ENCODE measurements at places on chromosomes 7 and 10.

DNA sequence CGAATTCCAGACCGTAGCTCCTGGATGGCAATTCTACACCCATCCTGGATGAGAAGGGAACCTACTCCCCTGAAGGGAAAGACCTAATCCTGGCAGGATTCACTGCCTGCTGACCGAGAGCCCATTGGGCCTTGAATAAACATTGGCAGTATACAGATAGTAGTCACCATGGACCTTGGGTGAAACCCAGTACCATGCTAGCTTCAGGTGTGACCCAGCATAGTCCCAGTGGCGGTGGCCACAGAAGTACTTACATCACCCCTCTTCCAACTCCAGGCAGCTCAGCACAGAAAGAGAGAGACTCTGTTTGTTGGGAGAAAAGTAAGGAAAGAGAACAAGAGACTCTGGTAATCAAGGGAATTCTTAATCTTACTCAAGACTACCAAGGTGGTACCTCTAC, 97.2 kb upstream of the SLC13A1 start:
- no peak for DNase-seq

GRCh38 chr7:83101530-83101929, 61.2 kb downstream of the PCLO start:
- DNase-seq = no peak

GRCh38 chr7:121530227-121531174, 134.4 kb upstream of the FAM3C start:
- no peak for DNase-seq

DNA sequence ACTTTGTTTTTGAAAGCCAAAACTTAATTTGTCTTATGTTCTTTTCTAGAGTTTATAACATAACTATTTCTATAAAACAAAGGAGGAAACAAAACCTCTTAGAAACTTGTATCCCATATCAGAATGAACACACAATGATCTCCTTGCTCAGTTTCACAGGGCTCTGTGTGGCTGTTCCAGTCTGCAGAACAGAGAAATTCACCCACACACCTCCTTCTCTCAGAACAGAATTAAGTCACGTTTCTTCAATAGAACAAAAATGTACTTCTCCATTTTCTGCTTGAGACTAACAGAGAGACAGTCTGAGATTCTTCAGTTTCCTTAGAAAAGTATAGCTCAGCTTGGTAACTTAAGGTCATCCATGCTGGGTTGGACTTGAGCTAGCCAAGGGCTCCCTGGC, 15.8 kb upstream of the DOCK1 start:
- DNase-seq = no peak

DNA sequence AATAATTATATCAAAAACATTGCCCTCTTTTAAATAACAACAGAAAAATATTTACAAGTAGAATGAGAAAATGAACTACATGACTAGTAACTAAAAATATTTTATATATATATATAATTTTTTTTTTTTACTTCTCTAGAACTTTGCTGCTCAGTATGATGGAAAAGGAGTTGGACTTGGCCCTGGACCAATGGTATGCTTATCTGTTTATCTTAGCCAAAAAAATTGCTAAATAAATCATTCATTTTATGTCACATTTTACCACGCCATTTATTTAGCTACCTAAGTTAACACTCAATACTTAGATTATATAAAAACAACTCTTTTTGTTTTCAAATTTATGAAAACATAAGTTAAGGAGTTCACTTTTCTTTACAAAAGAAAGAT, 6.7 kb downstream of the COL1A2 start:
- no peak for DNase-seq

DNA sequence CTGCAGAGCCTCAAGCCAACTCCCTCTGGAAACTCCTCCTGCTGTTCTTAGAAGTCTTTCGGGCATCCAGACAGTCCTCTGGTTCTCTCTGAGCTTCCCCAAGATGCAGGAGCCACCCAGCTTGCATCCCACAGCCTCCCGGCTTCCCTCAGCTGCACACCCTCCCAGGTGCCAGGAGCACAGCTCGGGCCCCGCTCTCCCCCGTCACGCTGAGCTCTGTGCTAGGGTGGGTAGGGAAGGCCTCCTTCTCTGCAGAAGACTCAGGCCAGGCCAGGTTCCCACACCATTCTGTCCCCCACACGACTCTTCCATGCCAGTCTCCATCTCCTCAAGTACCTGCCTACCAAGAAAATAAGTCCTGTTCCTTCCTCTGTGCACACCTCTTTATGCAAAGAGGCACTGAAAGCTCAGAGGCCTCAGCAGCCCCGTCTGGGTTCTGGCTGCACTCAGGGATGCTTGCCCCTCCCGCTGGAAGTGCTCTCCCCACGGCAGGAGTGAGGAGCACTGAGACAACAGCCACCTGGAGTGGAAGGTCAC, 537.1 kb downstream of the PTPRN2 start:
- DNase-seq = no peak

DNA sequence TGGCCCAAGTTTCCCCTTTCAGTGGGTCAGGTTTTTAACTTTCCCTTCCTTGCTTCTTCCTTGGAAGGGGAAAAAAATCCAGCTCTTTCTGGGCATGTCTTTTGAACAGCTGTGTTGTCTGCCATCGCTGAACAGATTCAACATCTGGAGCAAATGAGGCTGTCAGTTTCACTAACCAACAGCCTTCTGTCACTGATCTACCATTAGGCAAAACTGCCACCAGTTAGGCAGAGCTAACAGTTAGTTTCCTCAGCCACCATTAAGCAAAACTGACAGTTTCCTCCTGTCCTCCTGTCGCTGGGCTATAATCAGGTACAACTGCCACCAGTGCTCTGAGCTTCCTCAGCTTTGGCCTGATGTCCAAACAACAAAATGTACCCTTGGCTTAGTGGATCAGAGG, 81.9 kb downstream of the NPTX2 start:
- no peak for DNase-seq

GRCh38 chr10:97601268-97602215, 12.0 kb downstream of the C10orf62 start:
- DNase-seq = no peak

Measured in hematopoietic multipotent progenitor cell treated with erythropoietin and hydrocortisone succinate and interleukin-3 and kit ligand, for 8 days (in vitro differentiated cells).